ENCODE measurements at places on chromosomes 6 and 20.

DNA sequence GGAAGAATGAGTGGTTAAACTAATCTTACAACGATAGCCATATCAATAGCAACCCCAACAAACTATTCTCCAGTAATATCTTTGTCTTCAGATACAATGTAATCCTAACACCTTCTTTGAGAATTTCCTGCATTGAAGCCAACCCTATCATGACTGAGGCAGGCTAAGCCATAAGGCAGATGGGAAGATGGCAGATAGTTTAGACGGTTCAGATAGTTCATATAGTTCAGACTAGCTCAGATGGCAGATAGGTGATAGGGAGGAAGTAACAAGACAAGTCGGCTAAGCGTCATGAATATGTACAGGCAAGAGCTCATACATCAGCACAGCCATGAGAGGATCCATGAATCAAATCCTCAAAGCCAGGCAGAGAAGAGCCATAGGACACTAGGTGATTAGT is 39.1 kb upstream of the BEND6 start:
- no peak for DNase-seq

DNA sequence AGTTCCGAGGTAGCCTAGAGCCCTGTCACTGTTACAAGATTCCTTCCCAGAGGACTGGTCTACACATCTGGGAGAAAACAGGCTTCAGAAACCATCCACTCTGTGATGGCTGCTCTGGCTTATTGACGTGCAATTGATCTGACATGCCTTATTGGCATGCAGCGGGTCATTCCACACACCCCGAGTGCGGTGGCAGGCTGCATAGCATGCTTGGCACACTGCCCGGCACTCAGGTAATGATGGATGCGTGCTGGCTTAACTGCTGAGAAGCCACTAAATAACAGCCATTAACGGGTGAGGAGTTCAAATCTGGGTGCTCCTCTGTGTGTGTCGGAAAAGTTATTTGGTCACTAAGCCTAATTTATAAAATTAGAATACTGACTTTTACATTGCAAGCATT is 67.9 kb upstream of the CDH4 start:
- DNase-seq: no peak

- no peak for DNase-seq
These were observed 51.9 kb downstream of the BANF2 start for GRCh38 chr20:17751640-17752039.

GRCh38 chr20:25090492-25091429 is 8.8 kb upstream of the VSX1 start:
- DNase-seq: peak; percentile 99

- DNase-seq: no peak
These were observed 77.5 kb upstream of the NT5E start for GRCh38 chr6:85372188-85372914.

GRCh38 chr6:112562301-112563231 is 215.4 kb downstream of the RFPL4B start:
- DNase-seq: no peak

Measured in DND-41 (cell line).